ENCODE measurements at places on chromosomes 5 and 9. TPM values are rescaled to one million over a fixed set of nuclear protein-coding genes. Genes with fewer than 3 reads are reported as not detected.

The CA9 gene
- 3.4 TPM for total RNA-seq

The PCDHAC2 gene
- total RNA-seq = not detected

The GGTA1 gene
- total RNA-seq = not detected

The CAMK4 gene
- 3.6 TPM for total RNA-seq

The TOPORS gene
- 28.1 TPM for total RNA-seq

Data from GM23248 (cell line).